Transverse colon (tissue), 4 donors: ENCODE measurements at places on chromosomes 5 and 9. TPM values are rescaled to one million over a fixed set of nuclear protein-coding genes. Genes with fewer than 3 reads are reported as not detected.
A peak's percentile ranks its signal among the peaks of the same experiment; 100 is the strongest.

DNA sequence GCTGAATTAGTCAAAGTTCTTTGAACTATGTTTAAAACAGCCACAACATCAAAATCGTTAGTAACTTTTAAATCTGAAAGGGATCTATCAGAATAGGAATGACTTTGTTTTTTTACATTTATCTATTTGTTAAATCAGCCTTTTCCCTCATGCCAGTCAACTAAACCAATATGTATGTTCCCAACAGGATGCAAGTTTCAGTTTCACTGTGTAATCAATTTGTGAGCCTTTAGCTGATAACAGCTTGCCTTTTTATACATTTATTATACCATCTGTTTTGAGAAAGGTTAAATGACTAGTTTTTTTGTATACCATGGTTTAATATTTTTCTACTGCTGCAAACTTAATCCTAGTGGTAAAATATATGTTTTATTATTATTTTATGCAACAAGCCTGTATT is 8.9 kb downstream of the TMED7 start:
- no peak overlapping the region for H3K4me3 ChIP-seq
- no peaks in the 10 kb centered on the region for H3K27me3 ChIP-seq
- H3K36me3 ChIP-seq = no peaks in the 10 kb centered on the region
- H3K27ac ChIP-seq = no peak overlapping the region
- DNase-seq = no peak

- H3K4me1 ChIP-seq = no peaks in the 10 kb centered on the region
- H3K27ac ChIP-seq = no peak overlapping the region
- no peaks in the 10 kb centered on the region for H3K27me3 ChIP-seq
- DNase-seq = no peak
- H3K4me3 ChIP-seq = no peak overlapping the region
- no peaks in the 10 kb centered on the region for H3K36me3 ChIP-seq
Observed at GRCh38 chr9:40927260-40927631, 201.2 kb downstream of the FOXD4L6 start.

- H3K27ac ChIP-seq = no peak within 1 kb of the TSS
- peaks cover 25% of the 10 kb centered on the region for H3K27me3 ChIP-seq
- H3K36me3 ChIP-seq = no peaks in the 10 kb centered on the region
- no peak within 1 kb of the TSS for H3K4me3 ChIP-seq
- H3K4me1 ChIP-seq = peaks cover 8% of the 10 kb centered on the region
Observed at GRCh38 chr5:138274189-138274853, at the start of gene GFRA3. Gene GFRA3, minus strand, starts transcription at chr5:138274621. Its CDS starts 197 bp downstream, at chr5:138274424.

DNA sequence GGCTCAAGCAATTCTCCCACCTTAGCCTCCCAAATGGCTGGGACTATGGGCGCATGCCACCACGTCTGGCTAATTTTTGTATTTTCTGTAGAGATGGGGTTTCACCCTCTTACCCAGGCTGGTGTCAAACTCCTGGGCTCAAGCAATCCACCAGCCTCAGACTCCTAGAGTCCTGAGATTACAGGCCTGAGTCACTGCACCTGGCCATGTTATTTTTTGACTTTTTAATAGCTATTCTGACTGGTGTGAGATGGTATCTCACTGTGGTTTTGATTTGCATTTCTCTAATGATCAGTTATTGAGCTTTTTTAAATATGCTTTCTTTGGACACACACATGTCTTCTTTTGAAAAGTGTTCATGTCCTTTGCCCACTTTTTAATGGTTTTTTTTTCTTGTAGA is 38.2 kb downstream of the FBXW2 start:
- H3K36me3 ChIP-seq = no peaks in the 10 kb centered on the region
- no peaks in the 10 kb centered on the region for H3K4me1 ChIP-seq
- no peak overlapping the region for H3K27ac ChIP-seq
- DNase-seq = no peak
- H3K27me3 ChIP-seq = no peaks in the 10 kb centered on the region
- H3K4me3 ChIP-seq = no peak overlapping the region

DNA sequence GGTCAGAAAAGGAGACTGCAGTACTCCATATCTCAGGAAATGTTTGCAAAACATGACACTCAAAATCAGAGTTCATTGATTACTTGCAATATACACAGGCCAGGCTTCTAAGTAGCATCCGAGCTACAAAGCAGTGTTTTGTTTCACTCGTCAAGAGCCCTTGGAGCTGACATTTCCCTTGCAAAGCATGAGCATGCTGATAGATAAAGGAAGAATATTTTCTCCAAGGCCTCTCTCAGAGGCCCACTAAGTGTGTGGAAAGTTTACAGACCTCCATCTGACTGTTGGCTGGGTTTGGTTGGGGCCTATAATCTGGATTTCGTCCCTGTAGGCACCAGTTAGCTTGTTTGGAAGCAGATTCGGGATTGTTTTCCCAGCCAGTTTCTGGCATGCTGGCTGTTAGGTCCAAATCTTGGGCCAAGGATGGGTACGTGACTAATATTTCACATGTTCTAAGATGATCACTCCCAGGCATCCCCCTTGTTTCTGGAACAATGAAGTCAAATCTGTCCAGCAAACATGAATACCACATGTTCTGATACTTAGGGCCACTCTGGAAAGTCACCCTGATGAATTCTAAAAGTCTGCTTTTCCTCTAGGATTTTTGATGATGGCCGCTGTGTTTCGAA is 161.3 kb downstream of the RFK start:
- H3K36me3 ChIP-seq = no peaks in the 10 kb centered on the region
- no peaks in the 10 kb centered on the region for H3K4me1 ChIP-seq
- DNase-seq = no peak
- no peak overlapping the region for H3K27ac ChIP-seq
- no peaks in the 10 kb centered on the region for H3K27me3 ChIP-seq
- no peak overlapping the region for H3K4me3 ChIP-seq

GRCh38 chr9:99474186-99474585 is 252.1 kb downstream of the SEC61B start:
- H3K36me3 ChIP-seq = no peaks in the 10 kb centered on the region
- DNase-seq = no peak
- no peak overlapping the region for H3K27ac ChIP-seq
- H3K4me1 ChIP-seq = no peaks in the 10 kb centered on the region
- H3K4me3 ChIP-seq = no peak overlapping the region
- no peaks in the 10 kb centered on the region for H3K27me3 ChIP-seq

DNA sequence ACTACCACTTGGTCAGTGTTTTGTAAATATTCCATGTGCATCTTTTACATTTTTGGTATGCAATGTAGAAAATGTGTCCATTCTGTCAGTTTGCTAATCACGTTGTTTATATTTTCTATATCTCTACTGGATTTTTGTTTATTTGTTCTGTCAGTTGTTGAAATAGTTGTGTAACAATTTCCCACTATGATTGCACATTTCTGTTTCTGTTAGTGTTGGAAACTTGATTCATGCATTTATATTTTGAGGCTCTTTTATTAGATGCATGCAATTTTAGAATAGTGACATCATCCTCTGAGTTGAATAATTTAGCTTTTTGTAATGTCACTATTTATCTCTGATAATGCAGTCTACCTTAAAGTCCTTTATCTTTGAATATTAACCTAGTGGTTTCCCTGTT is 25.8 kb upstream of the LECT2 start:
- no peaks in the 10 kb centered on the region for H3K36me3 ChIP-seq
- no peak overlapping the region for H3K27ac ChIP-seq
- H3K4me3 ChIP-seq = no peak overlapping the region
- peaks cover 4% of the 10 kb centered on the region for H3K4me1 ChIP-seq

DNA sequence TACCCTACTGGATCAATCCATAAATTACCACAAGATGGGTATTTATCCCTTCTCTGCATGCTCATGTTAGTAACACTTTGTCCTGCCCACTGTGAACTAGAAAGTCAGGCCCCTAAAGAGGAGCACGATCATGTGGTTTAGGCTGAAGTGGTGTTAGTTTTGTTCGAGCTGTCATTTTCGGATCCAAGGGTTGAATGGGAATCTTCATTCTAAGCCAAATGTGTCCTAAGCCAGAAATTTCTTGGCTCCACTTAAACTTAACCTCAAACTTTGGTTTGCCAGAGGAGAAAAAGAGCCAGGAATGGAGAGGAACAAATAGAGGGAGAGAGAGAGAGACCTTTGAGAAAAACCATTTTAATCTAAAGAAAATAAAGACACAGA is 837.7 kb upstream of the ZNF608 start:
- H3K27ac ChIP-seq = peak overlapping the region; percentile 14
- H3K27me3 ChIP-seq = no peaks in the 10 kb centered on the region
- DNase-seq = no peak
- H3K36me3 ChIP-seq = no peaks in the 10 kb centered on the region
- no peak overlapping the region for H3K4me3 ChIP-seq

GRCh38 chr5:594226-594860 is 17.8 kb upstream of the CEP72 start:
- no peak for DNase-seq
- no peak overlapping the region for H3K4me3 ChIP-seq
- no peaks in the 10 kb centered on the region for H3K36me3 ChIP-seq
- H3K27me3 ChIP-seq = peaks cover 56% of the 10 kb centered on the region

DNA sequence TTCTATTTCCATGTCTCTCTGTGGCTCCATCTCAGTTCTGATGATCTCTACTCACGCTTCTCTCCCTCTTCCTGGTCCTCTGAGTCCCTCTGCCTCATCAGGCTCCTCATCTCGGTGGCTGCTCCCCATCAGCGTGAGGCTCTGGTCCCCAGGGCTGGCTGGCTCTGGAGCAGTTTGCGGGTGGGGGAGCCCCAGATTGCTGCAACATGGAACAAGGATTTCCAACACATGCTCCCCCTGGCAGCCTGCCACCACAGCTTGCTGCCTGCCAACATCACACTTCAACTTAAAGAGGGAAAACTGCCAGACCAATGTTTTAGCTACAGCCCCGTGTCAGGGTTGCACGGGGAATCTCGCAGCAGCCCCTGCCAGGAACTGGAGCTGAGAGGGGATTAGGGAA is 77.2 kb upstream of the NEK6 start:
- no peak overlapping the region for H3K27ac ChIP-seq
- H3K4me3 ChIP-seq = no peak overlapping the region
- H3K27me3 ChIP-seq = peaks cover 7% of the 10 kb centered on the region

The PCDHA9 gene
- total RNA-seq = 0.68 TPM

The SHOC1 gene
- total RNA-seq = not detected

The SPOCK1 gene
- total RNA-seq = 14.9 TPM

The PPP3R2 gene
- not detected for total RNA-seq

The WNK2 gene
- total RNA-seq = 174 TPM

The GPR151 gene
- total RNA-seq = not detected

The SAXO1 gene
- 0.41 TPM for total RNA-seq

The NMUR2 gene
- not detected for total RNA-seq

The TERT gene
- not detected for total RNA-seq

The IL31RA gene
- total RNA-seq = not detected

The PRSS3 gene
- total RNA-seq = 104 TPM

The NR5A1 gene
- total RNA-seq = not detected

The FREM1 gene
- total RNA-seq = 2.2 TPM
